ENCODE measurements at places on chromosomes 6 and 20.
A peak's percentile ranks its signal among the peaks of the same experiment; 100 is the strongest.

GRCh38 chr20:36264426-36265246 lies 28.4 kb downstream of the AAR2 start:
- no peak for DNase-seq

- no peak for DNase-seq
Observed at GRCh38 chr6:22003287-22003686, 293.5 kb downstream of the PRL start.

DNA sequence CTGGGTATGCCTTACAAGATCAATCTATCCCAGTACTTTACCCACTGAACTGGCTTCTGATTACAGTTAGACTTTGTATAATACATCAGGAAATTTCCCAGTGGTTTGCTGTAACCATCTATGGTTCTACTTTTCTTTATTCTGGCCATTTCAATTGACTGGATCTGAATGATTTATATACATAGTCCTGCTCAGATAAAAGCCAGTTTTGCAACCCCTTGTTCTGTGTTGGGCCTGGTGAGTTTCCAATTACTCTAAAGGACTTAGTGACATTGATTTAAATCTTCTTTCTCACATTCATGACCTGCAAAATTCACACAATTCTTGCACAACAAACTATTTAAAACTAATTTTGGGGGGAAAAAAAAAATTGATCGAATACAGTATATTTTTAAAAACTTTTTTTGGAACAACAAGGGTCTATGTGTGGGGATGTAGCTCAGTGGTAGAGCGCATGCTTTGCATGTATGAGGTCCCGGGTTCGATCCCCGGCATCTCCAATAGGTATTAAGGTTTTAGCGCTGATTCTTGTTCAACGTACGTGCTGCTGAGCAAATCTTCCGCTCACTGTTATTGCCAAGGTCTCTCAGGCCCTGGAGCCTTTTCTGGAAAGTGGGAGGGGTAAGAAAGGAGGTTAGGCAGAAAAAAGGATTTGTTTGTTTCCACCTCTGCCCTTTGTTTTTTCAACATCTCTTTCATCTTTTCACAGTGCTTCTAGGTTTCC lies 117.5 kb downstream of the GPX5 start:
- peak; percentile 67 for DNase-seq

DNA sequence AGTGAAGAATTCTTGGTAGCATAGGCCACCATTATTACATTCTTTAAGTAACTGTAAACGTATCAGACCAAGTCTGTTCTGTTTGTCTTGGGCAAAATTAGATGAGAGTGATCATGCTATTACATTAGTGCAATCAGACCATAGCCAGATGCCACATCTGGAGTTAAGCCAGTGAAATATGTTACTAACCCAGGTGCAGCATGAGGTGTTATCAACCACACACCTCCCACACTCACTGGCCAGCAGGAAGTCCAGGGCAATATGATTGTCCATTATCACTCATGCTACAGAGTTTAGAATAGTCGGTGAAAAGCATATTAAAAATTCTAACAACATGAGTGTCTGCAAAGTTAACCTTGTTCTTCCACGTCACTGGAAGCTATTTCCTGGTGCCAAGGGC lies 174.7 kb upstream of the PROKR2 start:
- peak; percentile 52 for DNase-seq

GRCh38 chr6:108170332-108171290 lies 4.8 kb downstream of the NR2E1 start:
- no peak for DNase-seq

- DNase-seq, result no peak
Observed at GRCh38 chr6:161117308-161117707, 125.7 kb downstream of the MAP3K4 start.

- no peak for DNase-seq
Observed at GRCh38 chr6:106648651-106649308, 19.4 kb downstream of the QRSL1 start.

DNA sequence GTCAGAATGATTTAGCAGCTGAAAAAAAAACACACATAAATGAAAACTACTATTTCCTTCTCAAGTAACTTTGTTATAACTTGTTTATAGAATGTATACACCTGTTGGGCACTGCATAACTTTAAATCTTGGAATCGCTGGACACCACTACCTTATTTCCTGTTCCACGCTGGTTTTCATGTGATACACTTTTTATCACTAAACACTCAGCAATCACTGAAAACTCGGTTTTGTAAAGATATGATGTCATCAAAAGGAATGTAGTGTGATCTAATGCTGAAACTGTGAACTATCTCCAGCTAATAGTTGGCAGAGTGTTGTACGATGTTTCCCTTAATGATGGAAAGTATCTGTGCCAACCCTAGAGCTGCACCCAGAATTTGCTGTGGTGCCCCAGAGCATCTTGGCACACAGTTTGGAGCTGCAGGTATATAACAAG lies 127.9 kb downstream of the BACH2 start:
- no peak for DNase-seq

GRCh38 chr6:90074161-90074850 lies 180.0 kb downstream of the GJA10 start:
- no peak for DNase-seq

DNA sequence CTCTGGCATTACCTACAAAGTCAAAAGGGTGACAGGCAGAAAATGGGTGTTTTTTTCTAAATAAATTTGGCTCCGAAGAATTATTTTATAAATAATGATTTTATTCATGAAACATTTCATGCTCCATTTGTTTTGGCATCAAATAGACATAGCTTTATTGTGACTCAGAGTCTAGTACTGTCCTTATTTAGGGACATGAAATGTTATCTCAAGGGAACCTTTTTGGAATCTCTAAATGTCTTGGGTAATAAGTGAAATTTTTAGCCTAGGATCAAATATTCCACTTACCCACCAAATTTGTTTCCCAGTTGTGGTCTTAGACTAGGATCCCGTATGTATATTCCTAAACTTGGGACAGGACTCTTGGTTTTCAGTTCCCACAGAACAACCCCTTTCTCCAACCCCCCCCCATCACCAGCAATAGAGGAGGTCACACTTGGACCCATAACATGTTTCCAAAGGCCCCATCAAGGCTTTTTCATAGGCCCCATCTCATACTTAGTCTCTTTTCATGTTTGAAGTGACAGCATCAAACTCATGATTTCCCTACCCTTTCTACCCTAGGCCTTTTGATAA lies 81.8 kb downstream of the JAG1 start:
- DNase-seq, result no peak

DNA sequence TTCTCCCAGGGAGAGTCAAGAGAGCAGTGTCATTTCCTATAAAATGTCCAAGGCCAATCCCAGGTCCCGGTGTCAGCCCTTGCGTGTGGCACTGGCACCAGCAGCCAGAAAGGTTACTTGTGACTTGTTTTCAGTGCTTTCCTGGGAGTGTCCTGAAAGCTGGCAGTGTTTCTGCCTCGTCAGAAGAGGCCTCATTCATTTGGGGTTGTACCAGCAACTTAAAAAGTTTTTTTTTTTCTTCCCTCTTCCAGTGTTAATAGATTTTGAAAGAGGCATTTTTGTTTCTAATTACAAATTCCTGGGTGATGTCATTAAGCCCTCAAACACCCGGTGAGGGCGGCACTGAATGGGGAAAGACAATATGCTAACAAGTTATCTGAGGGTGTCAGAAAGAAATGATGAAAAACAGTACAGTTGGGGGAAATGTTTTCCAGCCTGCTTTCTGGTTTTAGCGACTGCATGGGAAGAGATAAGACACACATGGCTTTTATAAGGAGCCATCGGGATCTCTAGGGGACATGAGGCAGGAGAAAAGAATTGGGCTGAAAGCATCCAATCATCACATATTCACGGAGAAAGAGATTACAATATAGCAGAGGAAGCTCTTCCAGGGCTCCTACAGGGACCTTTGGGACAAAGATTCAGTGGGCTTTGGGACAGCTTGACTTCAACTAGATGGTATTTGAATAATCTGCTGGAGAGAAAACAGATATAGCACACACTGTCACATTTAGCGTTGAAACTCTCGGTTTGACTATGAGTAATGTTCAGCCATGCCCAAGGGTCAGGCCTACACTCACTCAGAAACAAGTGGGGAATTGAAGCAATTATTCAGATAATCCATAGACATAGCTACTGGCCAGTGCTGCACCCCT lies 153.0 kb downstream of the BCAS1 start:
- DNase-seq, result peak; percentile 75

DNA sequence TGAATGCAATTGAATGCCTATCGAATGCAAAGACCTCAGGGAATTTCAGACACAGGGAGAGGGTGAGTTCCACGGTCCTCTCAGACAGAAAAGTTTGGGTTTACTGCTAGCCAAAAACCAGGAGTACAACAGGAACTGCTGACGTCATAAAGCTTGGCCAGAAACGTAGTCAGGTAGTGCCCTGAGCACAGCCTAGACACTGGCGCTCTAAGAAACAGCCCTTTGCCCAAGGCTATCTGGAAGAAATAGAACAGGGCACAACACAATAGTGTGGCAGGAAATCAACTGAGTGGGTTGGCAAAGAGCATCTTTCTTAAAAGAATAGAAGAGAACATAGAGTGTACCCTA lies 58.0 kb downstream of the GFOD1 start:
- DNase-seq, result no peak

DNA sequence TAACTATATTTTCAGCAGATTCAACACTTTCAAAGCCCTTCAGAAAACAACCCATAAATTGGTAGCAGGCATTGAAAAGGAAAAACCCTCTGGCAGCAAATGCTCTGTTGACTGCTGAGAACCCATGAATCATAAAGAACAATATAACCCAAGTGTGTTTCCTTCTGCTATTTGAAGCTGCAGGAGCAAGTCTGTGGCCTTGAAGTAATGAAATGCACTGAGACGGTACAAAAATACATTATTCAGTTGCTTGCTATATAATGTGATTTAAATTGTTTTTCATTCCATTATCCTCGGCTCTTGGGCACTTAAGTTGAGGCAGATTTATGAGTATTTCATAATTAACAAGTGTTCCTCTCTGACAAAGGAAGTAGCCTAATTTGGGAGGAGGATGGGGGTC lies 40.6 kb upstream of the SAMD5 start:
- no peak for DNase-seq

DNA sequence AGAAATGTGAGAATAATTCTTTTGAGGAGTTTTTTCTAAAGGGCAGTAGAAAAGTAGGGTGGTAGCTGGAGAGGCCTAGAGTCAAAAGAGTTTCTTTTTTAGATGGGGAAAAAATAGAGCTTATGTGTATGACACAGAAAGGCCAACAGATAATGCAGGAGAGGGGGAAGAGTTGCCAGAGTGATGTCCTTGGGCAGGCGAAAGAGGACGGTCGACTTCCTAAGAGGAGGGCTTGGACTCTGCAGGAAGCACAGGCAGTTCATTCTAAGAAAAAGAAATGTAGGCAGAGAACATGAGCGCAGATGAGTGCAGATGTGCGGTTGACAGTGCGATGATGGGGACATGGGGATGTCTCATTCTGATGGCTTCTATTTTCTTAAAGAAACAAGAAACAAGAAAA lies 68.9 kb downstream of the PAK5 start:
- DNase-seq, result no peak

GRCh38 chr6:2149361-2150006 lies 95.9 kb downstream of the GMDS start:
- DNase-seq, result no peak

DNA sequence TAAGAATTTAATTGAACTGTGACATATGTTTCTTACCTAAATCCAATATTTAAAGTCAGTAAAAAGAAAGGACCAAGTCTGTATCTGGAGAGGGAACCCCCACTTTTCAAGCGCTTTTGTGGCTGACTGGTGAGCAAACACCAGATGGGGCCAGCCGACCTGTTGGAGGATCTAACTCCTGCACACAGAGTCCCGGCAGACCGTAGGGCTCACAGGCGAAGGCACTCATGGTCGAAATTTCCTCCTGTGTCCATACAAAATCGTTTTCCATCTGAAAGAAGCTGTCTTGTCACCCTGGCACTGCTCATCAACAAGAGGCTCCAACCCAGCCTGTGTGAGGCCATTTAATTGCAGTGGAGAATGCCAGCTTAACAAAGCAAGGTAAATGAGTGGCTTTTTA lies 94.0 kb downstream of the SCML4 start:
- no peak for DNase-seq

GRCh38 chr6:161238081-161238480 lies 35.8 kb downstream of the AGPAT4 start:
- DNase-seq, result no peak

GRCh38 chr6:12419631-12420272 lies 129.6 kb downstream of the EDN1 start:
- DNase-seq, result no peak

DNA sequence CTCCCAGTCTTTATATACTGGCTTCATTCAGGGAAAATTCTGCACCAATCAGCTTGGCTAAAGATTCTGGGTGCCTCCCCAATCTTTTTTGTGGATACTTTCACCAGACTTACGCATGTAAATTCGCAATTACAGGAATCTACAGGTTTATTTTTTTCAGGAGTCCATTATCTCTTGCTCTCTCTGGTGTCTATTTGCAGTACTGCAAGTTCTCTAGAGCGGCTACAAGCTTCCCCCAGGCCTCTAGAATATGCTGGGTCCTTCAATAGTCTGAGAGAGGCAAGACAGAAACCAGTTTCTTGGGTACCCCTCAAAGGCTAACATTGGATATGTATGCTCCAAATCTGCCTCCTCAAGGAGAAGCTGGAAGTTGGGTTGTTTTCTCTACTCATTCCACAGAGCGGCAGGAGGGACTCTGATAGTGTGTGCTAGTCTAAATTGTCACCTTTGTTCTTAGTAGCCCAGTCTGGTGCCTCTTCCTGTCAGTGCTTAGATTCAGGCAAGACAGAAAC lies 58.5 kb downstream of the SUN5 start:
- DNase-seq, result peak; percentile 45

DNA sequence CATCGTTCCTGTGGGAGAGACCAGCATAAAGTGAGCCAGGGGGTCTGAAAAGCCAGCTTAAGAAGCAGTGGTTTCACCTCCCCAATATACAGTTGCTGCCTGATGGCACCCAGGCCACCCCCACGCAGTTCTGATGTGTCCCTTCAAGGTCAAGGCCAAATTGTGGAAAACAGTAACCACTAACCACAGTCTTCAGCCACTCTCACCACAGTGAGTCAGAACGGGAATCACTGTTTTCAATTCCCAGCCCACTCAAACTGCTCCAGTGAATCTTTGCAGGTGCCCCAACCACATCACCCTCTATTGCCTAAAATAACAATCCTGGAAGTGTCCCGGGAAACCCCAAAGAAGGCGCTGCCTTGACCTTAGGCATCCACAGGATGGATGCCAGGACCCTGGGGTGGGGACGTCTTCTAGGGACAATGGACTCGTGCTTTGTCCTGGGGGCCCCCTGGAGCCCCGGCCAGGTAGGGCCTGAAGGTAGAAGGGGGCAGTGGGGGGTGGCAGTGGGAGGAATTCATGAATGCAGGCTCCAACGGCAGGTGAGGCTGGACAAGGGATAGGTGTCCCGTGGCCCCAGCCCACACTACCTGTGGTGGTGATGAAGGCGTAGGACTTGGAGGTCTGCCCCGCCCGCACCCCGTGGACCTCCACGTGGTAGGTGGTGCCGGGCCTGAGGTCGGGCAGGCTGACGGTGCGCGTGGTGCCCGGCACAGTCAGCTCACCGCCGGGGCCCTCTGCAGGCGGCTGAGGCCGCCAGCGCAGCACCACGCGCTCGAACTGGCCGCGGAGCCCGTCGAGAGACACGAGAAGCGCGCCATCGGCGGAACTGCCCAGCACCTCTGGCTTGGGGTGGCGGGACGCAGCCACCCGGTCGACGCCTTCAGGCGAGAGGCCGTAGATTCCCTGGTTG lies 22.2 kb downstream of the TNXB start:
- DNase-seq, result no peak
